ENCODE measurements at places on chromosomes 1 and 21. TPM values are rescaled to one million over a fixed set of nuclear protein-coding genes. Genes with fewer than 3 reads are reported as not detected.

The BRINP3 gene
- polyA plus RNA-seq: 0.42 TPM

DNA sequence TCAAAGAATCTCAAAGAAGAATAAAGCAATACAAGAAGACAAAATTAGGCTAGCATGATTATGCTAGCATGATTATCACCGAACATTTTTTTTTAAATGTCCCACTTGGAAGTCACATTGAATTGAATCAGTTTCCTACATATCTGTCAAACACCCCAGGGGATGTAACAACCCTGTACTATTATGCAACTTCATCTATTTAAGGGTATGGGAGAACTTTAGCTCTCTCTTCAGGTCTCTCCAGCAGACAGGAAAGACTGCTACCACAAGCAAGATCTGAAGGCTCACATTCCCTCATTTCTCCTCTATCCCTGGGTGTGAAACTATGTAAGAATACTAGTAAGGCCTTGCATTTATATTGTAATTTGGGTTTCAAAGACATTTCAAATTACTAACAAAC is 52.8 kb downstream of the EDEM3 start:
- no peak for DNase-seq

DNA sequence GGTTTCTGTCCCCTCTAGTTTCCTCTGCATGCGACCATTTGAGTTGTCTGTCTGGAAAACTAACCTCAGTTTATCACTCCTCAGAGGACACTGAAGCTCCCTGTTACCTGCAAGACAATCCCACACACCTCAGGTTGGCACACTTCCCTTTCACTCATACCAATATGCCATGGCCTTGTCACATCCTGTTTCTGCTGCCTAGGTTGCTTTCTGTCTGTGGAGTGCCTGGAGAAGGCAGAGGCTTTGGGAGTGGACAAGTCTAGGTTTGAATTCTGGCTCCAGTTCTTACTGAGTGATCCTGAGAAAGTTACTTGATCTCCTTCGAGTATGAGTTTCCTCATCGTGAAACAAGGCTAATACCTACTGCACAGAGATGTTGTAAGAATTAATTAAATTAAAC is 171.5 kb upstream of the CACYBP start:
- DNase-seq: no peak

GRCh38 chr1:169896013-169896412 is 2.3 kb upstream of the SCYL3 start:
- DNase-seq: no peak

- no peak for DNase-seq
These were observed 256.8 kb upstream of the NFIA start for GRCh38 chr1:60825593-60825992.
